ENCODE measurements at places on chromosomes 7 and 10.

- no peak for DNase-seq
These were observed 531.4 kb upstream of the FOXK1 start for GRCh38 chr7:4150731-4151130.

GRCh38 chr10:129622736-129623135 lies 155.7 kb downstream of the MGMT start:
- DNase-seq = no peak

- DNase-seq = no peak
These were observed 18.8 kb downstream of the IFIT3 start for GRCh38 chr10:89346405-89347254.

DNA sequence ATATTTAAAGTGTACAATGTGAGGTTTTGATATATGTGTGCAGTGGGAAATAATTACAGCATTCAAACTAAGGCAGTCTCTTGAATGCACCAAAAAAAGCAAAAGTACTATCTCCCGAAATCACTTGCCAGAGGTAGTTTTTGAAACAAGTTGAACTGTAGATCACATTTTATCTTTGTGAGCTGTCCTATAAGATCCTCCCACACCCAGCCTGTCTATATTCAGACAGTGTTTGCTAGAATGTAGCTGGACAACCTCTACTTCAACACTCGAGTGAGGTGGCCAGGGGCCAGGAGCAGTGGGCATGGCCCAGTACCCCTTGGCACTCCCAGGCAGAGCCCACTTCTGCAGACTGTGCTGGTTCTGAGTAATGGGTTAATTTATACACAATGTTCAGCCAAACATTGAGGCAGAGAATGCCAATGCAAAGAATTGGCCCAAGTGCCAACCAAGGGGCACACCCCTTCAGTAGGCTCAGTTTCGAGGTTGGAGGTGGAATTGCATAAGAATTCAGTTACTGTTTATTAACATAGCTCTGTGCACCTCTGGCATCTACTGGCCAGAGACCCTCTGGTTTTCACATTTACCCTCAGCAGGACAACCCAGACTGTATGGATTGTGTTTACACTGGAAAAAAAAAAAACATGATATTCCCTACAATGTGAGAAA lies 70.5 kb downstream of the AHR start:
- DNase-seq = no peak

DNA sequence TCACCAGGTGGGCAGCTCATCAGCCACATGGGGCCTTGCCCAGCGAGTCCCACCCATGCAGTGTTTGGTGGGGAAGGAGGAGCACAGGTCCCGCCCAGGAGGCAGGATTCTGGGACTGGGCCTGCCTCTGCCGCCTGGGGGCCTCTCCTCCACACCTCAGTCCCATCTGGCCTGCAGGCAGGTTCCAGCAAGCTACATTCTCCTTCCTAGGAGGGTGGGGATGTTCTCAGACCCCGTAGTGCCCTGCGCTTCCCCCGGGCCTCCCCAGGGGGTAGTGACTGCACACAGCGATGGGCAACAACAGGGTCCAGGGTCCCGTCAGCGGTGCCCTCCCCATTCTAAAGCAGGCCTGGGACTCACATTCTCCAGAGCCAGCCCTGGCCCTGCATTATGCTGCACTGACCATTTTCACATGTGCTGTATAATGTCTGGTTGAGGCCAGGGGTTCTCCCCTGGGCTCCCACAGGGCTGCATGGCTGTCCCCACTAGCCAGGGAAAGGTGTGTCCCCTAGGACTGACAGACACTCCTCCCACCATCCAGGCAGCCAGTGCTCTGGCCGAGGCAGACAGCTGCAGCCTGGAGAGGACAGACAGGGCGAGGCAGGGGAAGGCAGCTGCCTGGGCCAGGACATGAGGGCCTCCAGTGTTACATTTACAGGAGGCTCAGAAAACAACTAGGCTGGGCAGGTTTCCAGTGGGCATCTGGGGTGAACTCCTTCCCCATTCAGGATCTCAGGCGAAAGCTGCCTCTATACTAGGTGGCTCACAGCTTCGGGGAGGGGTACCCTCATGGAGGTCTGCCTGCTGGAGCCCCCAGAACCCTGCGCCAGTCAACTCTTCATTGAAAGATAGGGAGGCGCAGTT lies 9.3 kb downstream of the RASGEF1A start:
- no peak for DNase-seq

GRCh38 chr7:67791918-67792317 lies 795.3 kb downstream of the TYW1 start:
- DNase-seq = no peak
